ENCODE measurements at places on chromosomes 6 and 20. TPM values are rescaled to one million over a fixed set of nuclear protein-coding genes. Genes with fewer than 3 reads are reported as not detected.

DNA sequence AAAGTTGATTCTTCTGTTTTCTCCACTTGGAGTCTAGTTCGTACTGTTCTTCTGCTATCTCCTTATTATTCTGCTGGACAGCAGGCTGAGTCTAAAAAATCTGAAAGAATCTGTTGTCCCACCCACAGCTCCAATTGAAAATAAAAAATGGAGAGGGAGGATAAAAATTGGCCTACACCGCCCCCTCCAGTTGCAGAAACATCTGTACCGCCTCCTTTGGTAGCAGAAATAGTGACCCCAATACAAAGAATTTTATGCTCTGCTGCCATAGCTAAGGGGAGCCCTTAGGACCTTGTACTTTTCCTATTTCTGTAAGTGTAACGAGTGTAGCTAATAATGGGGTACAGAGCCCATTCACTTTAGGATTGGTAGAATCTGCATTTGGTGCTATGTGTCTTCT, 4.9 kb upstream of the FKBP1A start:
- DNase-seq = no peak

The OPRM1 gene
- not detected for polyA plus RNA-seq

DNA sequence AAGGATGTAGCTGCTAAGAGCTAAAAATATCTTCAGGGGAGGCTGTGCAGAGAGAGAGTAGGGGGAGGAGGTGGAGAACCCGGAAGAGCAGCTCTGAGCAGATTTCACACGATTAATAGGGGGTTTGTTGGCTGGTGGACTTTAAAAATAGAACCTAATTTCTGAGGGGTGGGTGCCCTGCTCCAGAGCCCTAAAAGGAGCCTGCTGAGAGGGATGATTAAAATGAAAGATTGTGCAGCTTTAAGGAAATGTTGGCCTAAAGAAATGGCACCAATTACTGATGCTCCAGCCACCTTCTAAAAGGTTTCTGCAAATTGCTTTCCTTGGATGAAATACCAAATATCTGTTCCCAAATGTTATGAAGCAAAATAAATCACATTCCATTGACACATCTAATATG, 202.8 kb upstream of the BTBD3 start:
- no peak for DNase-seq

- DNase-seq = peak; percentile 49
Measured at GRCh38 chr20:4585104-4585753, 136.5 kb upstream of the PRND start.

DNA sequence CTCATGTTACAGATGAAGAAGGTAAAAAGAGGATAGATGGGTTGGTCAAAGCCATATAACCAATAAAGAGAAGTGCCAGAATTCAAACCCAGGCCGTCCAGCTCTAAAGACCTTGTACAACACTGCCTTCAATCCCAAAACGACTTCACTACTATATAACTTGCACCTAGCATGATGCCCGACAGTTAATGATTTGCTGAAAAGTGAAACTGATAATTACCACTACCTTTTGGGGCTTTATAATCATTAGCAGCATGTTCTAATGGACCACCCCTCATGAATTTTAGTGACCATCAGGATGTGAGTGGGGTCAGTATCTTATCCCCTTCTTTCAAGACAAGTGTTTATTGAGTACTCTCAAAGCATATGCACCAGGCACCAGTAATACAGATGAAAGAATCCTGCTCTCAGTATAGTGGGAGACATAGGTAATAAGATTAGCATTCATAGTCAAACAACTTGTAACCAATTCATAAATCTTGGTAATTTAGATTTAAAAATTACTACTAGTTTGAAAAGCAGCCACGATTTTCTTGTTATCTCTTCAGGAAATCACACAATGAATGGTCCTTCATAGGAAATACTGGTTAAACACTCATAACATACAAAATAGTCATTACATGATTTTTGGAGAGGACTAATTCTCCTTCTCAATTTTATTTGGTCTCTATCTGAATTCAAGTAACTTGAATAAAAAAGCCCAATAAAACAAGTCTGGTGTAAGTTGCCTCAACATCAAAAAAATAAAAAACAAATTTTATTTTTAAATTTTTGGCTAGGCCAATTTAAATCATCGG, 98.0 kb downstream of the EPB41L2 start:
- DNase-seq = no peak

DNA sequence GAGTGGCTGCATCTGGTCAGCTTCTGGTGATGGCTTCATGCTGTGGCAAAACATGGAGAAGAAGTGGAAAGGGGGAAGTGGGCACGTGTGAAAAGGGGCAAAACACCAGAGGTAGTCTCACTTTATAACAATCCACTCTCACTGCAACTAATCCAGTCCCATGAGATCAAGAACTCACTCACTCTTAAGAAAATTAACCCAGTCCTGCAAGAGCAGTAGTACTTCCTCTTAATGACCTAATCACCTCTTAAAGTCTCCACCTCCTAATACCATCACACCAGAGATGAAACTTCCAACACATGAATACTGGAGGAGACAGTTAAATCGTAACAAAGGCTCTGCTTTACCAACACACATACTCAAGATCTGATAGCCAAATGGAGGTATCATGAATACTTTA, 152.6 kb downstream of the THEMIS start:
- DNase-seq = no peak

DNA sequence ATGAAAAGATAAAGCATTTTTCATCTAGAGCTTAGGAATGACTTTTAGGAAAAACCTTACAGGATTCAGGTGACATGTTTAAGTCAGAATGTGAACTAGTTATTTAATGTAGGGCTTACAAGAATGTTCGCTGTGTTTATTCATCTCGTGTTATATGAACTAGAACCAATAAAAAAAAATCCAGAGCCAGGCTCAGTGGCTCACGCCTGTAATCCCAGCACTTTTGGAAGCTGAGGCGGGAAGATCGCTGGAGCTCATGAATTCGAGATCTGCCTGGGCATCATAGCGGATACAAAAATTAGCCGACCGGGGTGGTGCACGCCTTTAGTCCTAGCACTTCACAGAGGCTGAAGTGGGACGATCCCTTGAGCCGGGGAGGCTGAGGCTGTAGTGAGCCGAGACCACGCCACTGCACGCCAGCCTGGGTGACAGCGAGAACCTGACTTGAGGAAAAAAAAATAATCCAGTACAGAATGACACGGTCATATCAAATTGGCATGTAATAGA, 46.3 kb downstream of the OR2B2 start:
- DNase-seq = peak; percentile 49

DNA sequence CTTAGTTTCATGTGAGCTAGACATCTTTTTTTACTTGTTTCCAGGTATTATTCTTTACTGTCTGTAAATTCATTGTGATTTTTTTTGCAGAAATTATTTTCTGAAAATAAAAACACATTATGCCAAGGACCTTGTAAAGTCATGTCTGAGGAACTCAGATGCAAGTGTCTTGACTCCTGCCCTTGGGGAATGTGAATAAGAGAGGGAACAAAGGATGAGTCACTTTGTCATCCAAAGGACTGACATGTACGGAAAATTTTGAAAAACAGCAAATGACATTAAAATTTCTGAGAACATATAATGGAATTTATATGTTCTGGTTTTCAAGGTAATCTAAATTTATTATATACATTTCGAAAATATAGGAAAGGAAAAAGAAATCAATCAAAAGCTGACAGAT, 660.4 kb downstream of the CD109 start:
- peak; percentile 77 for DNase-seq

DNA sequence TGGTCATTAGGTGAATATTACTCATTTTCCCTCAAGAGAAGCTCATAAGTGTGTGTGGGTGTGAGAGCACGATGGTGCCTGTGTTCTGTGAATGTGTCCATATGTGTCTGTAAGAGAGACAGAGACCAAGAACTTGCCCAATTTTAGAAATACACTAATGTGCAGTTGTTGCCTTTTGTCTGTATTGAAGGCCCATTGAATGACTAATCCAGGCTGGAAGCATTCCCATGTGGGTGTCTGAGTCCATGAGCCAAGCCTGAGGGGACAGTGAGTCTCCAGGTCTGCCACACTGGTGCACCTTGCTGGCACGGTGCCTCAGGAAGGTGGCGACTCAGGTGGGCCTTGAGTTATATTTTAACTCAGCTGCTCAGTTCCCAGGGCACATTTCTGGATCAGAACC, 25.5 kb upstream of the ASXL1 start:
- peak; percentile 82 for DNase-seq

DNA sequence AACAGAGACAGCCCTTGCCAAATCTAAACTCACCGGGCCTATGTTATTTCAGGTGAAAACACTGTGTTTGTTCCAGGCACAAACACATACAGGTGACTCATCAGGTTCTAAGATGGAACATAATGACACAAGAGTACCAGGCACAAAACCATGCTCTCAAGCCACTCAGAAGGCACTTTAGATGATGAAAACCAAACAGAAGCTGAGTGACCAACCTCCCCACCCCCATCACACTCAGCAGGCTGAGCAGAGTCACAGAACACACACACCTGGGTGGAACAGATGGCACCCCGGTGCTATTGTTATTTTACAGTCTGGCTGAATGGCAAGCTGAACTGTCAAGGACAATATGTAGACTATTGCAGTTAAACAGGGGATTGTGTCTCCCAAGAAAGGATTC, 20.6 kb upstream of the NKX2-2 start:
- DNase-seq = no peak

DNA sequence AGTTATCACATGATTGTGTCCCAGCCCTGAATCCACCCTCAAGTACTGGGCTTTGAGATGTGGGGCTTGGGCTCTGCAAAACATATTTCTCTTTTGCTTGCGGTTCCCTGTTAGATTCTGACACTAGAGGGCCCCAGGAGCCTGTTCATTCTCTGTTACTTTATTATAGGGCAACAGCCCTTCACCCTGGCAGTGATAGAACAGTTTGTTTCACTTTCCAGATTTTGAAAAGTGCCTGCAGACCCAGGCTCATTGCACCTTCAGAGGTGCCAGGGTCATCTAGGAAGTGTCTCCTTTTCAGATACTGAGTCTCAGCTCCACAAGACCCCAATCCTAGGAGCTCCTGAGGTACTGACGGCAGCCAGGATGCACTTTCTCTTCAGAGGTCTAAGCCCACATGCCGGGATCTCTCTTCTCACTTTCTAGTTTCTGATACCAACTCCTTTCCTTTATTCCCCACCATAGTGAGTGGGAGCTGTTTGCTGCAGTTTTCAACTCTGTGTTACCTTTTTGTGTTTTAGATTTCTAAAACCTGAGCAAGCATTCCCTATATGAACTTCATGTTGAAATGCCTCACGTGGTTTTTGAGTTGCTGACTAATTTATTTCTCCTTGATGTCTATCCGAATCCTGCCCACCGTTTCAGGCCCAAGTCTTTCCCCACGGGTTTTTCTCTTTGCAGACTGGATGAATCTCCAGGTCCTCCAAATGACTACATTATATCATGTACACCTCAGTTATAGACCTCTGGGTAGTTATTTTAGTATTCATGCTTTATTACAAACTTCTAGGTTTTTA, 10.9 kb downstream of the ABT1 start:
- peak; percentile 84 for DNase-seq

Measured in GM23248 (cell line).